ENCODE measurements at places on chromosomes 1 and 21.

GRCh38 chr1:57411262-57411661 lies 12.6 kb downstream of the DAB1 start:
- no peak for DNase-seq

- DNase-seq: no peak
These were observed 195.8 kb downstream of the TPR start for GRCh38 chr1:186179231-186179630.

DNA sequence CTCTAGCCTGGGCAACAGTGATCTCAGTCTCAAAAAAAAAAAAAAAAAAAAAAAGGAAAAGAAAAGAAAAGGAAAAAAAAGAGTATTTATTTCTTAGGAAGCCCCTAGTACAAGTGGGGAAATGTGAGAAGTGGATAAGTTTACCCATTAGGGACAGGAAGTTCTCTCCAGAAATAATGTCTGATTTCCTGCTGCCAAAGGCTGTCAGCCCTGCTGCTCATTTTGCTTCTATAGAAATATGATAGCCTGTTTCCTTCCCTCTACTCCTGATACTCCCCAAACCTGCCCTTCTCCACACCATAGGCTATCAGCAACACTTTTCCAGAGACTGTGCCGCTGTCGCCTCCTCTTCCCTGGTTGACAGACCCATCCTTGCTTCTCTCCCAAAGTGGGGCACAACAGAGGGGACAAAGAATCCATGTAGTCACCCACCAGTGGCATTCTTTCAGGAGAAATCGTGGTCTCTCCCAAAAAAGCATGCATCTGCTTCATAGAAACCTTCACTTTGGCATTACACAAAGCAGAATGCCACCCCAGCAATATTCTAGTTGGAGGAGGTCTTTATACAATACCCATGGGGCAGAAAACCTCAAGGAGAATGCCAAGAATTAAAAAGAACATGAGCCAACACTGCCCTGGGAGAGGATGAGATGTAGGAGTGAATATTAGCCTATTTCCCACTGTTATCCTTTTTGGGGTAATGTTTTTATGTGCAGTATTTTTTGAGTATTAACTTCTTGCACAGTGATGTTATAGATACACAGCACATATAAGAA lies 166.3 kb upstream of the NR5A2 start:
- no peak for DNase-seq

DNA sequence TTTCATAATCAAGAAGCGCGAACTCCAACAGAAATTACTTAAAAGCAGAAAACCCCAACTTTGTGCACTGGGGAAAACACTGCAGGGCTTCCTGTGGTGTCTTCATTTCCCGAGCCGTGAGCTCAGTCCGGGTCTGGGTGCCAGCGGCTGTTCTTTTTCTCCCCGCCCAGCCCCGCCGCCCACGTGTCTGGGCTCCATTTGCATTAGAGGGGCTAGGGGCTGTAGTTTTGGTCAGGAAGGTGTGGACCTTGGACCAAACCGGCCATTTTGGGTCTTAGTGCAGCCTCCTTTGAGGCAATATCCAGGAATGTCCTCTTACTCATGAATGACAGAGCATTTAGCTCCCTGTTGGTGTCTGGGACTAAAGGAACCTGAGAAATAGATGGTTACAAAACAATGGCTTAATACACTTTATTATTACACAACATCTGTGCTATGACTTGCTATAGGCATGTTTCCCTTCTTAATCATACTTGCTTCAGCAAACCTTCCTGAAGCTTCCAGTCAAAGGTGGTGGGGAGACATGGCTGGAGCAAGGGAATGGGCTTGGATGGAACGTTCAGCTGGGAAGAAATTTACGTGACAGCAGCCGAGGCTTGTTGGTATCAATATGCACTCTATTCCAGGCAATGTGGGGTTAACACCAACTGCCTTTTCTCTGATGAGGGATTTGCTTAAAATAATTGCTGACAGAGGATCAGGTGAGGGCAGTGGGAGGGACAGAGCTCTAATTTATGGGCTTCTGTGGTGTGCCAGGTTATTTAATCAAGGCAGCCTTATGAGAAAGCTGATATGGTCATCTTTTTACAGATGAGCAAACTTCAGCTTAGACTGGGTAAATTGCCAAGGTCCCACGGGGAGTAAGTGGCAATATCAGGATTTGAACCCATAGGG lies 1.1 kb downstream of the AGTRAP start:
- DNase-seq: no peak

DNA sequence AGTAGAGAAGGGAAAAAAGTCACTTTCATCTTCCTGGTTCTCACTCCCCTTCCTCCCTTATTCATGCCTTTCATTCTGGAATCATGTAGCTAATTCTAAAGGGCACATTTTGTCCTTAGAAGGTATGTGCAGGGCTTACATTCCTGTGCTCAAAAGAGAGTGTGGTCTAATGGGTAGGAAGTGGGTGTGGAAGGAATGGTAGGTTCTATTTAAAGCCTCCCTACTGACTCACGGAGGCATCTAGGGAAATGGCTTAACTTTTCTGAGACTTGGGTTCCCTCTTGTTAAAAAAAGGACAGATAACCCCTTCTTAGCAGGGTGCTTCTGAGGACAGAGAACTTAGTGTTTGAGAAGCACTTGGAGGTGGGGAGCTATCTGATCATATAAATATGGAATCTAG lies 249.3 kb upstream of the DUSP10 start:
- no peak for DNase-seq

DNA sequence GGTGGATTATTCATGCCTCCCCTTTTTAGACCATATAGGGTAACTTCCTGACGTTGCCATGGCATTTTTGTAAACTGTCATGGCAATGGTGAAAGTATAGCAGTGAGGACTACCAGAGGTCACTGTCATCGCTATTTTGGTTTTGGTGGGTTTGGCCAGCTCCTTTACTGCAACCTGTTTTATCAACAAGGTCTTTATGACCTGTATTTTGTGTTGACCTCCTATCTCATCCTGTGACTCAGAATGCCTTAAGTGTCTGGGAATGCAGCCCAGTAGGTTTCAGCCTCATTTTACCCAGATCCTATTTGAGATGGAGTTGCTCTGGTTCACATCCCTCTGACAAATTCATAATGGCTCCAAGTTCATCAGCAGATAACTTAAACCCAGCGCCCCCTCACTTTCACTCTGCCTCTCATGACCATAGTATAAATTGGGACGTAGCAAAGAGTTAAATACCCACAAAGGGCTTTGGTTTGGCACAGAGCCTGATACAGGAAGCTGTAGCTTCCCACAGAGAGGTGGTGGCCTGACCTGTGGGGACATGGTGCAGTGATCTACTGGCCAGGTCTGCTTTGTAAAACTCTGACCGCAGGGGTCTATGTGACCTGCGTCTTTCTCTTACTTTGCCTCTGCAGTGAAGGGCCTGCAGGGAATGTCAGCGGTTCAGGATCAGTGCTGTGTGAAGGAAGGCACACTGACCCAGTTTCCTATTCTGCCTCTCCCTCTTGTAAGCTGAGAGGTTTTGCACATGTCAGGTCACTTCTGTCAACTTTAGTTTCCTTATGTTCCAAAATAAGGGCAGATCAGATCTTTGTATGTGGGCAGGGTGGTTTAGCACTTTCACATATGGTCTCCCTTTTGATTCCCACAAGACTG lies 78.1 kb upstream of the ZNF644 start:
- DNase-seq: no peak

- no peak for DNase-seq
These were observed 11.7 kb upstream of the TDRD10 start for GRCh38 chr1:154490317-154490716.

Data from NCI-H1436 (cell line).